CD8-positive, alpha-beta T cell (primary cell): ENCODE measurements at places on chromosomes 7 and 10.

DNA sequence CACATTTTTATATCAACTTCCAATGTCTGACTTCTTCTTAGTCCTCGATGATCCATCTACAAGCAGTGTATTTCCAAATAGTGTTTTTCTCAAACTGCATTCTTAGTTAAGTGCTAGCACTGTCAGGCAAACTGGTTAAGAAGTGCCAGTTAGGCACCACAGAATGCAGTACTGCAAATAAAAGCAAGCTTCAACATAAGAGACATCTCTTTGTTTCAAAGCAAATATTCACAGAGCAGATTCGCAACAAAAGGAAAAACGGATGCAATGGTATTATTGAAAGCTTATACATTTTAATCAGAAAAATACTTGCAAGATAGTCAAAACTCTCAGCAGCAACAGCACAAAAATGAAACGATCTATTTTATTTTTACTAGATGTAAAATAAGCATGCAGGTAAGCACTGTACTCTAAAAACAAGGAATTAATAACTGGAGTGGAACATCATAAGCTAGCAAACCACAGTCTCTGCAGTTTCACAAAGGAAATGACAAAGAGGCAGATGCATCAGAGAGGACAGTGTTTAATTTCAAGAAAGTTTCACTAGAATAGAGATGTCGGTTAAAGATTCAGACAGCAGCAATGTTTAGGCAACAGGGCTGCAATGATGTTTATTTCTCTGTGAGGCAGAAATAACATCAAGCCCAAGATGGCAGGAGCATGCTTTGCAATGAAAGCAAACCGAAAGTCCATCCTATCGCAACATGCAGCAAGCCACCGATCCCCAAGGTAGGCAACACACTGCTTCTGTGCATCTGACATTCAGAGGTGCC is 82.0 kb downstream of the FGFR2 start:
- no peak for DNase-seq

GRCh38 chr7:157560258-157560654 is 223.5 kb downstream of the DNAJB6 start:
- DNase-seq: no peak

GRCh38 chr10:121614613-121615434 is 16.6 kb upstream of the FGFR2 start:
- DNase-seq: no peak

DNA sequence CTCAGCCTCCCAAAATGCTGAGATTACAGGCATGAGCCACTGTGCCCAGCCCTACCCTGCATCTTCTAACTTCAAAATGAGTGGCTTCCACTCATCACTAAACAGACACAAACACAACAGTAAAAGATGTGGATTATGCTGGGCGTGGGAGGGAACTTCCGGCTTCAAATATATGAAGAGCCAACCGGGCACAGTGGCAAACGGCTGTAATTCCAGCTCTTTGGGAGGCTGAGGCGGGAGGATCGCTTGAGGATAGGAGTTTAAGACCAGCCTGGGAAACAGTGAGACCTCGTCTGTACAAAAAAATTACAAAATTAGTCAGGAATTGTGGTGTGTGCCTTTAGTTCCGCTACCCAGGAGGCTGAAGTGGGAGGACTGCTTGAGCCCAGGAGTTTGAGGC is 92.2 kb upstream of the GNA12 start:
- no peak for DNase-seq

DNA sequence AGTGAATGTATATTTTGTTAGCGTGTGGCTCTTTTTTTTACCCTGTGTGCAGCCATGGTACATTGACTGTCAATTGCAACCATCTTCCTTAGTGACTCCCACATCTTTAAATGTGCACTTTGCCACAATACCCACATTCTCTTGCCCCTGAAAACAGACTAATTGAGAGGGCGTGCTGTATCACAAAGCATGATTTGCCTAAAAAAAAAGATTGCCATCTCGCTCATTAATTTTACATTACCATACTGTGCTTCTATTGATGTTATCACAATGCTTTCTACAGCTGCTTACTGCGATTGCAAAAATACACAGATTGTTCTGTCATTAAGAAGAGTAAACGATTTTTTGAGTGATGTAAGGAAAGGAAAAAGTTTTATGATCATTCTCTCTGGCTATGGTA is 613.1 kb upstream of the NRP1 start:
- no peak for DNase-seq

GRCh38 chr10:73623056-73623455 is 18.2 kb downstream of the MYOZ1 start:
- no peak for DNase-seq

- no peak for DNase-seq
These were observed 24.9 kb upstream of the PFKFB3 start for GRCh38 chr10:6177880-6178281.

GRCh38 chr7:157446322-157446721 is 109.5 kb downstream of the DNAJB6 start:
- DNase-seq: no peak

DNA sequence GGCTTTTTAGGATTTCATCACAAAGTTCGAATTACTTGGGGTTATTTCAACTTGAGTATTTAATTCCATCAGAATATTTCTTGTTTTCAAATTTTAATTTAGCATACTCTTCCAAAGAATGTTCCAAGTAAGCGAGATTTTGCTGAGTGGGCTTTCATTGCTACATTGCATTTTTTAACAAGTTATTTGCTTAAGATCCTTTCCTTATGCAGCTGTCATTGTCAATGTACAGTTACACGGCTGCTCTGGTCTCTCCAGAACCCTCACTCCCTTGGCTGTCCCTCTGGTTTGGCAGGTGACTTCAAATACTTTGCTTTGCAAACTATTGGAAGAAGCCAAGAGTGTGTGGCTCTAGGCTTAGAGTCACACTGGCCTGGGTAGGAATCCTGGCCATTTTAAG is 80.0 kb downstream of the CFAP58 start:
- DNase-seq: no peak

DNA sequence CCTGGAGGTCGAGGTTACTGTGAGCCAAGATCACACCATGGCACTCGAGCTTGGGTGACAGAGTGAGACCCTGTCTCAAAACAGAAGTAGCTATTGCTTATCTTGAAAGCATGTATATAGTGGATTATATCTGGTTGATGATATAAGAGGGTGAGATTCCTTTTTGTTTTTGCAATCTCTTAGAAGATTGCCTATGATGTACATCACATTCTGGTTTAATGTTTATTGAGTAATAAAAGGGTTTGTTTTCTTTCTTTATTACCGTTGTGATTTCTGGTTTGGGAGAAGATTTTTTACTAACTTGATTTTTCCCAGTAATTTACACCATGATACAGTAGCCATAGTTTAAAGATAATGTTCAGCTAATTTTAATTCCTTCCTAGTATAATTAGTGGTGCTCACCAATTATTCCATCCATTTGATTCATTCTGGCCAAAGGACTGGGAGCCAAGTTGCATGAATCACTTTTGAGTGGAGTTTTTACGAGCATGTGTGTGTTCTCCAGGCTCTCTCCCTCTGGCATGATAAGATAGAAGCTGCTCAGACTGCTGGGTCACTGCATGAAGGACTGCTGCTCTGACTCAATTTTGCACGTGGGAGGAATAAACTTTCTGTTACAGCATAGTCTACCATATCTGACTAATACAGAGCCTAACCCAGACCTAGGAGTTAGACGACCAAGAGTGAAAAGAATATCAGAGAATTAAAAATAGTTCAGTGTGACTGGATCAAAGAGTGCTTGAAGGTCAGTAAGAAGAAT is 13.5 kb upstream of the TSPAN13 start:
- DNase-seq: no peak

- DNase-seq: no peak
These were observed 2.6 kb upstream of the CAMK2G start for GRCh38 chr10:73876971-73877370.

- no peak for DNase-seq
These were observed 227.7 kb upstream of the SEMA3E start for GRCh38 chr7:83876593-83876992.

GRCh38 chr10:2463316-2463715 is 604.0 kb upstream of the PFKP start:
- no peak for DNase-seq

DNA sequence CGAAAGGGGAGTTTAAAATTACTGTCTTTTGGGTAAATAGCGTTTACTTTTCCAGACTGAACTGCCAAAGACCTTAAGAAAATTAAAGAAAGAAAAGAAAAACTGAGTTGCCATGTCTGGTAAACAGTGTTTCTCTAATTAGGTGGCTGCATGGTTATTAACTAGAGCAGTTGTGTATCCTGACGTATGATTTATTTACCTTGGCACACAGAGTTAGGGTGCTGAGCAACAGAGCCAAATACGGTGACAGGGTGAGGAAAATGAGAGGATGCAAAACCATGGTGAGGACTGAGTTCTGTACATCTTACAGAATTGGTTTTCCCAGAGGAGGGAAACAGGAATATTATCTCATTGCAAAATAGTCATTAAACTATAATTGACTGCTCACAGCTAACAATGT is 546.4 kb upstream of the FZD8 start:
- no peak for DNase-seq

GRCh38 chr10:89221919-89222318 is 14.8 kb upstream of the CH25H start:
- DNase-seq: no peak

- no peak for DNase-seq
These were observed 1.6 kb downstream of the SEPHS1 start for GRCh38 chr10:13346283-13347042.

DNA sequence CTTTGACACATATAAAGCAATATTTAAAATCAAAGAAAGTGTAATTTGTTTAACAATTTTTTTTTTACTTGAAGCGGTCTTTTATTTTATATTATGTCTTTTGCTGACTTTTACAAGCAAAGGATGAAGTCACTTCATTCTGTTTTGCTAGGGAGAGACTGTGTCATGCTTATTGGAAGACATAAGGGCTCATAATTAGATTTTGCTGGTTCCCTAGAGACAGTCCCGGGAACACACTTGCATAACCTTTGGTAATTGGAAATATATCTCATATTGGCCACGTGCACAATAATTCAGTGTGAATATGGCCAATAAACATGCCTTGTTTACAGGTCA is 448 bp upstream of the NET1 start:
- no peak for DNase-seq

- DNase-seq: no peak
These were observed 1.6 kb downstream of the ADCK2 start for GRCh38 chr7:140674356-140674800.

- no peak for DNase-seq
These were observed 489.2 kb upstream of the KCND2 start for GRCh38 chr7:119783799-119784198.

DNA sequence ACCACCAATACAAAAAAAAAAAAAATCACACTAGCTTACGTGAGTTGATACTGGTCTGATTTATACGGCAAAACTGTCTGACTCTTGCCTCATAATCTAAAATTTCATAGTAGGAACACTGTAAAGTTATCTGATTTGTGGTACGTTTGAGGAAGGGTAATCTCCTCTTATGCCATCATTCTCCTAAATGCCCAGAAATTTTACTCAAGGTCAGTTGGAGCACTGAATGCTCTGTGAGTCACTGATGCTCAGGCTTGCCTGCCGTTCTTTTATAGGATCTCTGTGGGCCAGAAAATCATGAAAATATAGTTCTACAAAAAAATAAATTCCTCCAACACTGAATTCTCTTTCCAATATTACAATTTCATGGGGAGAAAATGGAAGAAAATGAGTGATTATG is 135.7 kb downstream of the PDE1C start:
- no peak for DNase-seq

DNA sequence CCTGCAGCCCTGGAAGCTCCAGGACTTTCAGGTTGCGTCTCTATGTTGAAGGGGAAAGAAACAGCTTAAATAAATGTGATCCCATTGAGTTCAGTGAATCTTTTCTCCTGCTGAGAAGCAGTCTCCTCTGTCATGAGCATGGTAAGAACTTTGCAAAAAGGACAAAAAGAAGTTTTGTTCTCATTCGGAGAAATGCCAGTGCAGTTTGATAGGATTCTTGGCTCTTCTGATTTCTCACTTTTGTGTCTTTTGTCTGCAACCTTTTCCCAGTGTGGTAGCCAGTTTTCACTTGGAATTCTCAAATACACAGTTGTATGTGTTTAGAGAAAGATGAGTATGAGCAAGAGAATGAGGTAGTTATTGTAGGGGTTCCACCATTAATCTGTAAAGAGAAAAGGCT is 64.3 kb downstream of the AP3M1 start:
- DNase-seq: no peak

- DNase-seq: no peak
These were observed 38.0 kb downstream of the EGFR start for GRCh38 chr7:55056577-55057480.

DNA sequence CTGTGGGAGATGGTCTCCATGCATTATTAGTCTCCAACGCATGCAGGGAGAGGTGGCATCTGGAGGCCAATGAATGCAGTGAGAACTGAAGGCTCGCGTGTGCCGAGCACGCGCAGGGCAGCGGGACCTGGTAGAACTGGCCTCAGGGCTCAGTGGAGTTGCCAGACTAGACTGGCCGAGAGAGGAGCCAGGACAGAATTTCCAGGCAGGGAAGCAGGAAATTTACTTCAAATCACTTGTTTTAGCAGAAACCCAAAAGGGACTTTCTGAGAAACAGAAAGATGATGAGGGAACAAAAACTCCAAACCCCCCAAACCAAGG is 311.0 kb upstream of the IMMP2L start:
- DNase-seq: no peak

DNA sequence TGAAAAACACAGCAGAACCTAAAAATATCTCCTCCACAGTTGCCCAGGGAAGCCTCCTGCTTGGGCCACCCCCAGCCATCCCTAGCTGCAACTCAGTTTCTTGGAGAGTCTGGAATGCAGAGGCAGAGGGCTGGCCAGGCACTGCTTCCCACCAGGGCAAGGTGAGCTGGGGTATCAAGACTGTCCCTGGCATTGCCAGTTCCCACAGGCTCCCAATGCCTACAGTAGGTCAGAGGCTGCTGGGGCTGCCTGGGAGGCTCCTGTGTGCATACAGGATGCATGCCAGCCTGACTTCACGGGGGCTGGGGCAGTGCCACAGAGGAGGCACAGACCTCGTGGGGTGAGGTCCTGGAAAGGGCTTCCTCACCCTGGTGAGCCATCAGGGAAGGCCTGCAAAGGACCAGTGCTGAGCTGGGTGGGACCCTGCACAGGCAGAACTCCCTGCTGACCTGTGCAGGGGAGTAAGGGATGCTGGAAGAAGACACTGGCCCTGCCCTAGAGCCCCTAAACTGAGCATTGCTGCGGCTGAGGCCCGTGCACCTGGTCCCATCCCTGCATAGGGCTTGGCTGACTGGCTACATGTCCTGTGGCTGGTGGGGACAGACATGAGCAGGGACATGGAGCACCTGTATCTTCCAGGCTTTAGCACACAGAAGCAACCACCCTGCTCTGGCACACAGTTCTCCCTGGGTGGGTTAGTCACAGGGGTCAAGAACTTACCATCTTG is 121.9 kb upstream of the RET start:
- no peak for DNase-seq

GRCh38 chr10:104253106-104253505 is 1.6 kb upstream of the GSTO1 start:
- DNase-seq: no peak

DNA sequence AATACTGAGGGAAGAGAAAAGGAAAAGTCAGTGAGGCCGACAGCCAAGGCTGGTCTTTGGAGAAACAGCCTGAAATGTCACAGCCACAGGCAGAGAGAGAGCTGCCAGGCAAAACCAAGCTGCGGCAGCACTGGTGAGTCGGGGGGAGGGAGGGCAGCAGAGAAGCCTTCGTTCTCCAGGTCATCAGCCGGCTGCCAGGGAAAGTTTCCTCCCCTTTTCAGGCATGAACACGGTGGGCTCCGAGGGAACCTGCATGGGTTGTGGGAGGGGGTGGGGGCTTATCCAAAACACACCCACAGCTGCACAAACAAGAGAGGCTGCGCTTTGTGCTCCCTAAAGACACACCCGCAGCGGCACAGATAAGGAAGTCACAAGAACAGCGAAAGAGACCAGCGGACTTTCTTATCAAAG is 62.3 kb upstream of the NKX6-2 start:
- DNase-seq: peak; percentile 47
